Lung (tissue), 17 donors: ENCODE measurements at places on chromosomes 5 and 9.

- peak; percentile 29 for DNase-seq
These were observed 198.1 kb downstream of the LURAP1L start for GRCh38 chr9:12972608-12973589.

DNA sequence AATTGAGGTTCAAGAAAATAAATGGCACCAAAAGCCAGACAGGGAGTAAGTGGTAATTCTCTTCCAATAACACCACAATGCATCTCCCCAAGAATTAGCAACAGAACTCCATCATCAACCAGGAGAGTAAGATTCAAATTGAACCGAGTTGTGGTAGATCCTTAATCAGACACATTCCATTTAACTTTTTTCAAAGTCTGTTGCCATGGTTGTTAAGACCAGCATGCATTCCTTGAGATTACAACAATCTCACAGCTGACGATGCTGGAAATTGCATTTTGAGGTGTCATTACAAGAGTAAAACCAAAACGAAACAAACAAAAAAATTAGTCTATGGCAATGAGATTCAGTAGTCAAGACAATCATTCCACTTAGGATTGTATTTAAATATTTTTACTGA, 78.9 kb upstream of the ZNF462 start:
- no peak for DNase-seq

DNA sequence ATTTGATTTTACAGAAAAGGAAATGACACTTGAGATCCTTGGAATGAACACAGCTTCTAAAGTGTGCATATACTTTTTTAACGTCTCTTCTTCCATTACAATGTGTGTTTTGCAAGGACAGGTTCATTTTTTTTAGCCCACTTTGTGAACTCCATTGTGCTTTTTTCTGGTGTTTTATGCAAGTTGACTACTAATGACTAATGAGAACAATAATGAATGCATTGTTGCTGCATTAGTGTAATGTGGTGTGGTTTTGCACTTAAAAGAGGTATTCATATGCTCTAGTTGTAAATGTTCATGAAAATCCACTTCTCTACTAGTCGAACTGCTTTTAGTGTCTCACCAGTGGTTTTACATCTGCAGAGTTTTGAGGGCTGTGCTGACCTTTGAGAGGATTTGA, 93.6 kb downstream of the UHRF2 start:
- no peak for DNase-seq

DNA sequence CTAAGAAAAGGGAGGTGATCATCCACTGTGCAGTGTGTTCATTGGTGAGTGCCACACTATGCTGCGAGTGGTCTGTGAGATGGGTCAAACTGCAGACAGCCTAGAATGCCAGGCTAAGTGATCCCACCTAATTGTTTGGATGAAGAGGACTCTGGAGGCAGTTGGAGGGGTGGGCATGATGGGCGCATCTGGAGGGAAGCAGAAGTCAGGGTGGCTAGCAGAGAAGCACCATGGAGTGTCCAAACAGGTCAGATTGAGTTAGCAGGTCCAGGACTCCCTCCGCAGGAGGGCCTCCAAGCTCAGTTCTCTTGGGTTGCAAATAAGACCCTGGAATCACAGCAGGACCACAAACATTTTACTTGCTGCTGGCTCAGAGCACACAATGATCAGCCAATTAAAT, 19.9 kb upstream of the ANGPTL2 start:
- no peak for DNase-seq

DNA sequence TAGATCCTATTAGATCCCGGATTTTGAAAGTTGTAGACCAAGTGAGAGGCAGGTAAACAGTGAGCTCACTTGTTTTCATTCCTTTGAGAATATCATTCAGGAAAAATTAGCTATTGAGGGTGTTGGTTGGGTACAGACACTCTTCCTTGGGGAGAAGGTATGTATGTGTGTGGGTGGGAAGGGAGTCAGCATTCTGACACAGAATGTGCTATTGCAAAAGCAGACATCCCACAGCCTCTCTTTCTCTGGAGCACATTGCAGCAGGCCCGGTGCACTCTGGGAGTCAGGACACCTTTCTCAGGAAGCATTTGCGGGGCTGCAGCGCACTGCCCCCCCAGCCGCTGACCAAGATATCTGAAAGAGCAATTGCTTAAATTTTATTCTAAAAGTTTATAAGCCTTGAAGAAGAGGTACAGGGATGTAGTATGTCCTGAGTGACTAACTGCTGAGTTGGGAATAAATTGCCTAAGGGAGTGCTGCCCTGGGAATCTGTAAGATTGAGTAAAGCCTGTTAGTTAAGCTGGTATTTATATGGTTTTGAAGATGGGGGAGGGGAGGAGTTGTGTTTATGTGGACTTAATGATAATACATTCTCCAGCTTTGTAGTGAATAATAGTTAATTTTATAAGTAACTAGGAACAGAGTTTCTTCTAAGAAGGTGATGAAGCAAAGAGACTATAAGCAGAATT, 5.2 kb downstream of the TNFAIP8 start:
- DNase-seq, result no peak

DNA sequence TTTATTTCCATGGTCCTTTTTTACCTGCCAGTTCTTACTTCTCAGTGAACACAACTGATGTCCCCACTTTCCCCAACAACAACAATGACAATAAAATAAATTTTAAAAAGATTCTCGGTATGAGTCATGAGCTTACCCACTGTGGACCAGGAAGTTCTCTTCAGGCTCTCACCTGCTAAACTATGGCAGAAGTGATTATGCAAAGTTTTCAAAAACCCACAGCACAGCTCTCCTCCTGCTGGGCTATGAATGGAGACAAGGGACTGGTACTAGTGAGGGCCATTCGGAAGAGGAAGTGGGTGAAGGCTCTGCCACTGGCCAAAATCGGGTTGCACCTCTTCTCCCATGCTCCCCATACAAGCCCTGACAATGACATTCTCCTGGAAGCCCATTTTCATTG, 429.4 kb downstream of the PIK3R1 start:
- no peak for DNase-seq

GRCh38 chr5:160799184-160799583, 52.8 kb downstream of the ATP10B start:
- no peak for DNase-seq

DNA sequence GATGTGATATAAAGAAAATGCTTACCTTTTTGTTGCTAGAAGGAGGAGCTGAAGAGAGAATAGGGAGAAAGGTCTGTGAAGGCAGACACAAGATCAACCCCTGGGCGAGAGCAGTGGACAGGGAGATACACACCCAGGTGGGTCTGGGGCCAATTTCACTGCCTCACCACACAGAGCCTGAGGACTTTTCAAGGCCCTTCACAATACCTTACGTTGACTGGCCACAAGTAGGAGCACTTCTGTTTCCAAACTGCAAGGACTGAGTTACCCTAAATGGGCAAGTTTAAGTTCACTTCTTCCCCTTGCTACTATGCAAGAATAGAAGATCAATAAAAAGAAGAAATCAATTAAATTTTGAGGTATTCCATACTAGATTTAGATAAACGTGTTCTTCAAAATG, 174.5 kb upstream of the SLC12A2 start:
- DNase-seq, result peak; percentile 39

GRCh38 chr9:31243386-31243785, 1141.1 kb upstream of the ACO1 start:
- DNase-seq, result no peak

DNA sequence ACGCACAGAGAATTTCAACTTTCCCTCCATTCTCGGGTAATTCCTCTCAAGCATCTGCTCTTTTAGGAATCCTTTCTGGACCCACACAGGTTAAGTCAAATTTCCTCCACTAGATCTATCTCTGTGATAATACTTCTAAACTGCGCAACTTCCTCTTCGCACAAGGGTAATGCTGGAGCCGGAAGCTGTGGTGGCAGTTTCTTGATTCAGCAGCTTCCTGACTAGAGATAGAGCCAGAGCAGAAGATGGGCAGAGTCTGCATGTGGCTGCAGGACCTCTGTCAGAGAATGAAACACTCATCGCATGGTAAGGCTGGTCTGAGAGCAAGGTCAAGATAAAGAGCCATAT, 11.1 kb upstream of the CDC42SE2 start:
- peak; percentile 29 for DNase-seq

DNA sequence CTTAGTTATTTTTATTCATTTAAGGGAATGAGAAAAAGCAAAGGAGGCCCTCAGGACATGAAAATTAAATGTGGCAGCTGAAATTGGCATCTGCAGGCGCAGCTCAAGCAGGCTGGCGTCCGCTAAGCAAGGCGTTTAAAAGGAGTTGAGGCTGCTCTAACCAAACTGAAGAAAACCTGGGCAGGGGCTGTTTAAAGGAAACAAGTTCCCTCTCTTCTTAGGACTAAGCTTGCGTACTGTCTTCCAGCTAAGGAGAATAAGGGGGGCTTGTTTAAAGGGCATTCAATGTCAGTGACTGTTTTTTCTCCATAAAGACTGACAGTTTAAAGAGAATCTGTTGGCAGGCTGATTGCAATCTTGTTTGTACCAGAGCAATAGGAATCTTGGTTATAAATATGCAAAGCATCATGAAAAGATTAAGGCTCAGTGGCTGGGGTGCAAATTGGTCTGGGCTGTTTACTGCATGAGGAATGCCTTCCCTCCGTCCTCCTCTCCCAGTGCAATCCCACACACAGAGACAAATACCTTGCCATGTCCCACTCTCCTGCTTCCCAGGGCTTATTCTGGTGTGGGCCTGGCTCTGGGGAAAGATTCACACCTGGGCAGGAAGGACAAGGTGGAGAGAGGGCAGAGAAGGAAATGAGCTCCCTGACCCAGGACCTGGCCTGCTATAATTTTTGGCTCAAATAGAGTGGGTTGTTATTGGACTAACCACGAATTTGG, 85.9 kb upstream of the LIFR start:
- DNase-seq, result peak; percentile 41

- DNase-seq, result no peak
These were observed 1.6 kb downstream of the CLPTM1L start for GRCh38 chr5:1343315-1343751.

GRCh38 chr5:93603793-93604643, 21.0 kb downstream of the NR2F1 start:
- DNase-seq, result peak; percentile 66

DNA sequence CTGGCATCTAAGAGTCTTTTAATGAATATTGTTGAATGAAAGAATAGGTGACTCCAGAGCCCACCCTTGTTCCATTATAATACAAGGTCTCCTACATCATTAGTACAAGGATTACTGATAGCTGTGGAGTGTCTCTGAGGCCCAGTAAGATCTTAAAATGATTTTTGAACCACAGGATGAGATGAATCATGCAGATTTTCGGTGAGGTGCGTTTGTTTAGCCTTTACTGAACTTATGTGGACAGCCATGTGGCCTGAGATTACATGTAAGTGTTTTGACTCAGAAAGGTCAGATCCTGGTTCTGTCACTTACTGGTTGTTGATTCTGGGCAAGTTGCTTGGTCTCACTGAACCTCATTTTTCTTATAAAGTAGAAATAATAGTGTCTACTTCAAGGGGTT, 21.6 kb downstream of the NFX1 start:
- no peak for DNase-seq

DNA sequence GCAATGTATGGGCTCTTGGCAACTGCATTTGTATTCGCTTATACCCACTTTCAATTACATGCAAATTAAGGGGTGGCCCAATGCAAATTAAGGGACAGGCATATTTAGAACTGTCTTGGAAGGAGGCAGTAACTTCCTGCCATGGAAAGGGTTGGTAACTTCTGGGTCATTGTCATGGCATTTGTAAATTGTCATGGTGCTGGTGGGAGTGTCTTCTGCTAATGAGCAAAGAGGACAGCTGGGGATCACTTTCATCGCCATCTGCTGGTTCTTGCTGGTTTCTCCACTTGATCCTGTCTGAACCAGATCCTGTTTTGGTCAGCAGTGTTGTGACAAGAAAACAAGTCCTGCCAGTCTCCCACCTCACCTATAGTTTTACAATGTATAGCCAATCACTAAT, 23.3 kb upstream of the UGT3A2 start:
- DNase-seq, result no peak

DNA sequence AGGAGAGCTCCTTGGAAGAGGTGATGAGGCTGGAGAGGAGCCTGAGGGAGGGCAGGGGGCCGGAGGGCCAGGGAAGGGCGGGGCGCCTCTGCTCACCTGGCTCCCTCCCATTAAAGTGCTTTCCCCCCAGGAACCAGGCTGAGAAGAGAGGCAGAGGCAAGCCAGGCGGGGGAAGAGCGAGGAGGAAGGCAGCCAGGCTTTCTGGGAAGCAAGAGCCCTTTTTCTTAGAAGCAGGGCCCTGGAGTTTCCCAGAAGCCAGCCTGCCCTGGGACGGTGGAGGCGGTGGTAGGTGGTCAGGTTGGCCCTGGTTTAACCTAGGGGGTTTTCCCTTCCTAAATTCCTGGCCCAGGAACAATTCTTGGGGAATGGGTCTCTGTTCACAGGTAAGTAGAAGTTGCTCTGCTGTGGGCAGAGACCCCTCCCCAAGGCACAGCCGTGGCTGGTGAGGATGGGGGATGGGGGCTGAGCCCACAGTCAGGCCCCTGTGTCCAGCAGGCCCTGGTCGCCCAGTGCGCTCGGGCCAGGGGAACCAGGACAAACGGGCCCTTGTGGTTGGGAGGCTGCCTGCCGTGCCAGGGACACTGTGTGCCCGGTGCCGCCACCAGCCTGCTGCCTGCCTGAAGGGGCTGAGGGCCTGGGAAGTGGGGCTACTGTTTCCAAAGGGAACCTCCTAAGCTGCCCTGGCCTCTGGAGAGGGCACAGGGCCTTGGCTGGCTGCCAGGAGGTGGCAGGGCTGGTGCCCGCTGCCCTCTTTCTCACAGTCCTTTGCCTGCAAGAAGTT, 16.6 kb upstream of the RALGDS start:
- DNase-seq, result no peak

DNA sequence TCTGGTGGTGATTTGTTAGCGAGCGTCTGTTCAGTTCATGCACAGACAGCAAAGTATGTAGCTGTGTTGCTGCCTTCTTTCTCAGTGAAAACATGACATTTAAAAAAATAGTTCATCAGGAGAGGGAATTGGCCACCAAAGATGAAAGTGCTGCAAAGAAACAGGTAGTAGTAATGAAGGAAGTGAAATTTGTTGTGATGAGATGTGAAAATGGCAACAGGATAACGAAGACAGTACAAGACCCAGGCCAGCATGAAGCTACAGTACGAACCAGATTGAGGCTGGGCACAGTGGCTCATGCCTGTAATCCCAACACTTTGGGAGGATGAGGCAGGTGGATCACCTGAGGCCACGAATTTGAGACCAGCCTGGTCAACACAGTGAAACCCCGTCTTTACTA, 136.0 kb downstream of the SMARCA2 start:
- no peak for DNase-seq

DNA sequence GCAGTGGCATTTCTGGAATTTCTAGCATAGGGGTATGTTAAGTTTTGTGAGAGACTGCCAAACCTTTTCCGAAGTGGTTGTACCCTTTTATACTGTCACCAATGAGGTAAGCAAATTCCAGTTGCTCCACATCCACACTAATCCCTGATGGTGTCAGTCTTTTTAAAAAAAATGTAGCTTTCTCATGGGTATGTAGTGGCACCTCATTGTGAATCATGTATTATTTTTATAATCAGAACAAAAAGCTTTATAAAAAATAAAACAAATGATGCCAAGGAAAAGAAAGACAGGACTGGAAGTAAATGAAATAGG, 93.4 kb upstream of the CLINT1 start:
- no peak for DNase-seq

- DNase-seq, result no peak
These were observed 13.5 kb downstream of the ARL14EPL start for GRCh38 chr5:116045821-116046220.

- DNase-seq, result no peak
These were observed 792.9 kb downstream of the EFNA5 start for GRCh38 chr5:106877881-106878280.
